Dorsolateral prefrontal cortex (tissue), 122 donors: ENCODE measurements at places on chromosomes 2 and 18.

- no peak for DNase-seq
Observed at GRCh38 chr2:200756618-200757321, 54.9 kb upstream of the BZW1 start.

DNA sequence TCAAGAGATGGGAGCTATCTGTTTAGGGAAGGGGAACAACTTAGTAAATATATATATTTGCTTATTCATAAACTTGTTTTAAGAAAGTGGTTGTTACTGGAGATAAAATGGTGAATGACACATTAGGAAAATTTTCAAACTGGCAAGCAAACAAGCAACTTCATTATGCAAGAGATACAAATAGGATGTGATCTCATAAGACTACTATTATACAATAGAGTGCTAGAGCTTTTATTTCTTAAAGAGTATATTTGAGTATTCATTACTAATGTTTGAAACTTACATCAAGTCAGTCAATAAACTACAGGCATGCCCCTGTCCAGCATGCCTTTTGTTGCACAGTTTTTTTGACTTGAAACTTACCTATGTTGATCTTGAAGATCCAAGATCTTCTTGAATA lies 355.2 kb upstream of the KCNJ3 start:
- DNase-seq = no peak

DNA sequence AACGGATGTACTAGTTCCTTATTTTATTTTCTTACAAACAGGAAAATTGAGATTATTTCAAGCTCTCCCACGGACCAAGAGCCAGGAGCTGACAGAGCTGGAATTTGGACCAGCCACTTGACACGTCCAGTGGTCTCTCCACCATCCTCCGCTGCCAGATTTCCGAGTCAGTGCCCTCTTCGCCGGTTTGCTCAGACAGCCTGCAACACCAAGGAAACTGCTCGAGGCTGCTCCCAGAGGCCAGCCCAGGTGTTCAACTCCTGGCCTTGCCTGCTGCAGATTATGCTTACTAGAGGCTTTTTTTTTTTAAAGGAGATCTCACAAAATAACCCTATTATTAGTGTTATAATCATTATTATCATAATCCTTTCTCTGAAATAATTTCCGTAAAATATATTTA lies 779.8 kb downstream of the RNF144A start:
- DNase-seq = no peak

DNA sequence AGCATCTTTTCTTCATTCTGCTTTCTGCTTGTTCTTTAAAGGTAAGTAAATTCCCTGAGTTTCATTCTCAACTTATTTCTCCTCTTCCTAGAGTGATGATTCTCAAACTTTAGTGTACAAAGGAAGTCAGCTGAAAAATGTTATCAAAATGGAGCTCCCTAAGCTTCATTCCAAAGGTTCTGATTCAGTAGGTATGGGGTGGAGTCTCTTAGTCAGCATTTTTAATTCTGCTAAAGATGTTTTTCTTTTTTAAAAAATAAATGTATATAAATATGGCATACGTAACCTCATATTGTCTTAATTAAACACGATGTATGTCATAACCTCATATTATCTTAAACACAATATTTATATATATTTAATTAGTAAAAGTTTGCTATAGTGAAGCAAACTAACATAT lies 3.1 kb upstream of the CSRNP3 start:
- DNase-seq = no peak

- no peak for DNase-seq
Observed at GRCh38 chr2:120372816-120373215, 26.9 kb downstream of the INHBB start.

GRCh38 chr2:69181806-69182427 lies 168.9 kb downstream of the ANTXR1 start:
- DNase-seq = no peak

- DNase-seq = no peak
Observed at GRCh38 chr2:24818721-24819167, 25.5 kb downstream of the CENPO start.

DNA sequence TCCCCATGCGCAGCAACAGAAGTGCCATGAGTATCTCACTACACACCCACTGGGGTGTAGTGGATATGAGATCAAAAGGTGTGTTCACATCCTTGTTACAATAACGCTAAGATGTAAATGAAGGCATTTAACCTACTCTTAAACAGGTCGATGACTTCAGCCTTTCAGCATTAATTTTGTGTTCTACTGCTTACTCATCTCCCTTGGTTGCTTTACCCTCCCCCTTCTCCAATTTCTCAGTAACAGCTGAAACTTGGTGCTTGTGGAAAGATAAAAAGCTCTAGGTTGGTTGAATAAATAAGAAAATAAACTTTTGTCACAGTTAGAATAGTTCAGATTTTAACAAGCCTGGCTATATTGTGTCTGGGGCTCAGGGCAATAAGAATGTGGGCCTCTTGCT lies 147.5 kb upstream of the SESTD1 start:
- DNase-seq = no peak

GRCh38 chr18:47749600-47749973 lies 180.9 kb downstream of the SMAD2 start:
- DNase-seq = no peak

GRCh38 chr2:181264001-181264400 lies 193.2 kb upstream of the ITGA4 start:
- DNase-seq = no peak

DNA sequence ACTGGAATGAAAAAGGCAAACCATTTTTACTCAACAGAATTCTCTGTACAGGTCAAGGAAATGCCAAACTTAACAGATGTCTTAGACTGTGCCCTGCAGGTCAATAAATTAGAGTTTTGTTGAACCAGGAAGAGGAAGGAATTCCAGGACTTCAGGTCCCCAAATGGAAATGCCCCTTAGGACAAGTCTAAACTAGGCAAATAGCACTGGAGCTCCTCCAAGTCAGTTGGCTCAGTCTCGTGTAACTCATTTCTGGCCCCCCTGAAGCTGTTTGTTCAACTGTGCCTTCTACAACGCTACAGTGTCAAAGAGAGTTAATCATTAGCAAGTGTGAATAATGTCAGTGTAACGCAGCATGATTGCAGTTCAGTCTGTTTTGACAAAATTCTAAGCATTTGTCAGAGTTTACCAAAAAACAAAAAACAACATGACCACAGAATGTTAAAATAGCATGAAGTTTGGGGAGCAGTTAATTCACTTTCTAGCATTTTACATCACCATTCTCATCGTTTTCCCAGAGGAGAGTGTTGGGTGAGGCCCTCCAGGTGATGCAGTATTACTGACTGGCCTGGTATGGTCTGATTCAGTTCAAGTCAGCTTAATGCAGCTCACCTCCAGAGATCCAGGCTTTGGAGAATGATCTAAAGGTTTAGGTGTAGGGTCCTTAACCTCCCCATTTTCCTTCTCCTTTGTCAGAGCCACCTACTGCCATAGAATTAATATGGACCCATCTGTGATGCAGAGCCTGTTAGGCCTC lies 108.1 kb downstream of the AQP4 start:
- no peak for DNase-seq

GRCh38 chr2:217870528-217871011 lies 132.2 kb downstream of the TNS1 start:
- DNase-seq = no peak

- no peak for DNase-seq
Observed at GRCh38 chr2:30157616-30158015, 10.8 kb downstream of the YPEL5 start.

GRCh38 chr2:236545814-236546480 lies 23.7 kb upstream of the ACKR3 start:
- no peak for DNase-seq

- no peak for DNase-seq
Observed at GRCh38 chr2:156125018-156125417, 207.5 kb downstream of the NR4A2 start.

GRCh38 chr2:112772322-112772721 lies 7.9 kb upstream of the CKAP2L start:
- no peak for DNase-seq

DNA sequence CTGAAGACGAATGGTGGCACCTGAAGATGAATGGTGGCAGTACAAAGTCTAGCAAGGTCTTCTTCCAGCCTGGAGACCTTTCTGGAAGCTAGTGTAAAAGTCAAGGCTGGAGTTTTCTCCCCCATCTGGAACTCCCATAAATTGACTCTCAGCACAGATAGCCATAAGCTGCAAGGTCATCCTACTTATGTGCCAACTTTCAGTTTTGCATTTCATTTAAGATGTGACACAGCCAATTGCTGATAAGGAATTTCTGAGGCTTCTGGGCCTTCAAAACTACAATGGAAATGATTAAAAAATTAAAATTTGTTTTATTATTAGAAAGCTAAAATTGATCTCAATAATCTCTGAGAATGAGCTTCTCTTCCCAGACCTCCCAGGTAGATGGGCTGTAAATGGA lies 10.2 kb downstream of the XDH start:
- no peak for DNase-seq

GRCh38 chr2:75516378-75517360 lies 44.1 kb downstream of the EVA1A start:
- no peak for DNase-seq

- no peak for DNase-seq
Observed at GRCh38 chr18:58412844-58413666, 215.8 kb downstream of the ALPK2 start.

DNA sequence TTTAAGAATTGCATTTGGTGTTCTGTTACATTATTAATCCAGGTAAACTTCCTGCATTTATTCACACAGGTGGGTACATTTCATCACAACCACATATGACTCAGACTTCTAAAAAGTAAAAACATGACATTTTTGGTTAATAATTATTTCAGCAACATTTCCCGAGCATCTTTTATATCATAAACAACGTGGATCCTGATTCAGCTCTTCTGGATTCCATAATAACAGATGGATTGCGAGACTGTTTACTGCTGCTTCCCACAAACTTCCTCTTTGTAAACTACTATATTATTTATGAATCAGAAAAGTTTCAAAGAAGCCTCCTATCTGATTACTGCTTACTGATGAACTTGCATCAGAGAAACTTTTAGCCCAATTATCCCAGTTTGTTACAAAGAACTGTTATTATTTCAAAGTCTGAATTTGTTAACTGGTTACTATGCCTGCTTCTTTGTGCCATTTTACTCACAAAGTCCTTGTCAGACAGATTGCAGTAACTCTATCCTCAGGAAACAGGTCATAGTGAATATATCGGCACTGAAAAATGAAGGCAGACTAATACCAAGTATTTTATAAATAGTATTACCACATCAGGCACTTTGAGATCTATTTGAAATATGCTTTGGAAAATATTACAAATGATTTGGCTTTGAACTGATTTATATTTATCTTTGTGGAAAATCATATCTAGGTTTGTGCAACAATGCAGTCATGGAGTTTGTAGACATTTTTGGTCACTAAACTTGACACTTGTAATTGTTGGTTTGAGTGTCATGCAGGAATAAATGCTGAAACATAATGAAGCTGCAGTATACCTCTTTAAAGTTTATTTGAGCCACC lies 511.6 kb downstream of the PLCL1 start:
- no peak for DNase-seq

DNA sequence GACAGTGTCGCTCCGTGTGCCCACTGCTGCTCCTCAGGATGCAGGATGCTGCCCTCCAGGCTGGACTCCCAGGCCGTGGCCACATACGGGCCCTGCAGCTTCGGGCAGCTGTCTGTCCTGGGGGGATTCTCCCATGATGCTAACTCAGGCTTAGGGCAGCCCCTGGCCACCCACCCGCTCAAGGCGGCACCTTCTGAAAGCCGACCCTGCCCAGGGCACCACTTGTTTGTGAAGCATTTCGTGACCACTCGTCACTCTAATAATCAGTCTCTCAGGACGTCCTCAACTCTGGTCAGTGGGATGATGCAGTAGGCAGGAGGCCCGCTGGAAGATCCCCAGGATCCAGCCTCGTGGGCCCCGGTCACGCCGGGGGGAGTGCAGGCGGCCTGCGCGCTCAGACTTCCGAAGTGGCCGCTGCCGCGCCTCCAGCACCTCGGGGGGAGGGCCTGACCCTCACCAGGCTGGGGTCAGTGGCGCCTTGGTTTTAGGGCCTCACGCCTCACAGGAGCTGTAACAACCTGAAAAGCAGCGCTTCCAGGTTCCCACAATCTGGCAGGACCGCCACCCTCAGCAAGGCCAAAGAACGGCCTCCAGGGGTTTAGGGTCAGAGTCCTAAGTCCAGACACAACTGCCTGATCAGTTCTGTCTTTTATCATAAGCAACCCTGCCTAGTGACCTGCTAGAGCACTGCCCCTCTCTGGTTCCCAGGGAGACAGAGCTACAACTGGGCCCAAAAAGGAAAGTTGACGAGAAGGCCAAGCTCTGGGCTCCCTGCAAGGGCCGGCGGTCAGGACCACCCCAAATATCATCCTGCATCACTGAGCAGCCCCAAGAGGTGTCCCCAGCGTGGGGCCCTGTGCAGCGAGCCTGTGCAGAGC lies 53.0 kb downstream of the EIPR1 start:
- DNase-seq = no peak

- DNase-seq = peak; percentile 71
Observed at GRCh38 chr2:33441235-33441810, 35.1 kb upstream of the RASGRP3 start.

DNA sequence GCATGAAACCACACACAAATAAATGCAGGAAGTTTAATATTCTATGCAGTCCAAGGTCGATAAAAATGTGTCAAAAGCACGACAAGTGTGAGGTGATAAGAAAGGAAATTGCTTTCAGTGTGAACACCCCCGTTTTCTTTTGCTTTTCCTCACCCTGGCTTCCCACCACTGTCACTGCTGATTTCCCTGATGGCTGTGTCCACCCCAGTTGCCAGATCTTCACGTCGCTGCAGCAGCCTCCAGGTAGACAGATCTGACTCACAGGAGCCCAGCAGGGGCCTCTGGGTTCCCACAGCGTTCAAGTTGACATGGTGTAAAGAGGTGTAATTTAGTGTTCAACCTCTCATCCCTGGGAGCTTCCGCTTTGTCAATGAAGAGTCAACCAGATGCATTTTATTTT lies 128.0 kb upstream of the TACR1 start:
- DNase-seq = no peak

GRCh38 chr18:61949946-61950345 lies 57.1 kb upstream of the RNF152 start:
- no peak for DNase-seq

DNA sequence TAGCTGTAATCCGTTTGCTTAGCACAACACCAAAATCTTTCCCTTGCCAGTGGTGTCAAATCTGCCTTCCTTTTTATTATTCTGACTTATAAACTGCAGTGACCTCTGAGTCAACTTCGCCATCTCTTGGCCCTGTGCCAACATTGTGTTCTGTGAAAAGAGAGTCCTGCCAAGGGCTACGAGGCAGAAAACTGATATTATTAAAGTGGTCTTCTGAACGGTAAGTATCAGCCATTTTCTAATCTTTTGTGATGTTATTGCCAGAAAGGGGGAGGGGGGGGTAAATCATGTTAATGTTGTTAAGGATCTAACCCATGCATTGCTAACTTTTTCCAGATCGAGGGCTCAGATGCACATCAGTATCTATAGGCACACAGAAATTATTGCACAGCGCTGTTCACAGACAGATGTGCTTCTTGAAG lies 121.5 kb upstream of the LTBP1 start:
- no peak for DNase-seq

- no peak for DNase-seq
Observed at GRCh38 chr2:47076586-47077441, 78.3 kb downstream of the STPG4 start.

GRCh38 chr2:32743480-32744236 lies 115.8 kb downstream of the TTC27 start:
- no peak for DNase-seq

GRCh38 chr2:28419443-28420270 lies 27.0 kb downstream of the FOSL2 start:
- no peak for DNase-seq

GRCh38 chr2:127321303-127321702 lies 27.4 kb upstream of the ERCC3 start:
- no peak for DNase-seq
